D721Med (cell line): ENCODE measurements at places on chromosomes 4 and X.

- no peak for DNase-seq
Measured at GRCh38 chr4:81166458-81167160, 48.4 kb downstream of the PRKG2 start.

GRCh38 chr4:71141125-71141524, 147.7 kb downstream of the DCK start:
- DNase-seq, result no peak

DNA sequence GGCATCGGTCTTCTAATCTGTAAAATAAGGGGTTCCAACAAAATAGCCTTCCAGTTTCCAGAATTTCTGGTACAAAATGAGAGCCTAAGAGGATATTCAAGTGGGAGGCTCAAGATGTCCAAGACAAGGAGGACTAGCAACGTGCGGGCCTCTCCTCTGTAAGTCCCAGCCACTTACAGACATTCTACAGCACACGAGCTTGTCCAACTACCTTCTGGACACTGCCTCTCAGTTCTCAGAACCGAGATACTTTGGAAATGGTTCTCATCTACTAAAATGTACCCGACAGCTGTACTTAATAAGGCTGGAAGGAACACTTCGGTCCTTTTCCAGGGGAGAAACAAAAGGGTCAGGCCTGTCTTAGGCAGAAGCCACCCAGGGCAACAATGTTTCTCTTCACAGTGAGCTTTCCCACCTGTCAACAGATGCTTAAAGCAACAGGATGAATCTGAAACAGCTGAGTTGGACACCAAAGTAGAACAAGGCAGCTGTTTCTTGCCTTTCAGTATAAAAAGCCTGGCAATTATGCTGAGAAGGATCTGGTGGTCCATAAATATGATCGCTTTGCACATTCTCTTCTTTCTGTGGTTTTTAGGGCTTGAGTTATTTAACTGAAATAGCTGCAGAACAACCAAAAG, 127.0 kb downstream of the HS6ST2 start:
- DNase-seq, result no peak

- DNase-seq, result no peak
Measured at GRCh38 chrX:150199181-150199580, 163.9 kb upstream of the MAMLD1 start.

DNA sequence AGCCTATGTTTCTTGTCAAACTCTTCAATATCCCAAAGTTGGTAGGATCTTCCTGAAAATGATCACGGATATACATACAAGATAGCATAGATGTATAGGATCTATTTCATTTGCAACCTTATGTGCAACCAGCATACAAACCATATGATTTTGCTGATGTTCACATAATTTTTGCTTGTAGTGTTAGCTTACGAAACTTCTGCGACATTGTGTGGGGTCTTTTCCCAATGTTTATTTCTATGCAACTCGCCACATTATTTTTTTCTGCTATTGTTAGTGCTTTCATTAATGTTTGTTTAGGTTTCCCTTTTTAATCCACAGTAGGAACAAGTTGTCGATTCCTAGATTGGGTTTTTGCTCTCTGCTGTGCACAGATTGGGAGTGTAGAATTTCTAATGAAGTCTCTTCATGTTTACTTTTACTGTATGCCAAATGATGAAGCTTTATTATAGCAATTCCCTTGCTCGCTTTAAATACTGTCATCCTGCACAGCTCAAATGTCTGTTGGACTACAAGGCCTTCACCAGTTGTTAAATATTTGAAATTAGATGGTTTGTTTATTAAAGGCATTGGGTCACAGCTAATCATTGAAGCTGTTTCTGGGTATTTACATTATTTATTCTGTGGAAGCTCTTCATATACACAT, 257.6 kb upstream of the PCDH7 start:
- no peak for DNase-seq

GRCh38 chr4:8344377-8344776, 74.8 kb downstream of the HTRA3 start:
- DNase-seq, result no peak

DNA sequence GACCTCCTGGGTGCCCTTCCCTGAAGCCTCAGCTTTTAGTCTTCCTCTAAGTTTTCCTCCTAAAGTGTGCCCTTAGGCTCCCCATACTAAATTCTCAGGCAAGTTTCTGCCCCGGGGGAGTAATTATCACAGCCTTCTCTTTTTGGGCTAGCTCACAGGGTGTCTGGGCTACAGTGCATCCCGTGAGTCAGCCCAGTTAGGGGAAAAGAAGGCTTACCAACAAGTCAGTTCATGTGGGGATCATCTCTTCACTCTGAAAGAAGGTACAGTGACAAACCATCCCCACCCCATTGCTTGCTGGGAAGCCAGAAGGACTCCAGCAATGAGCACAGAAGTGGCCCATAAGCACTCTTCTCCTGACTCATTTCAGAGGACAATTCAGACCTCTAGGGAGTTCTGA, 134.7 kb upstream of the FAM9C start:
- DNase-seq, result no peak

- DNase-seq, result no peak
Measured at GRCh38 chr4:140704392-140704960, 51.7 kb downstream of the TBC1D9 start.

DNA sequence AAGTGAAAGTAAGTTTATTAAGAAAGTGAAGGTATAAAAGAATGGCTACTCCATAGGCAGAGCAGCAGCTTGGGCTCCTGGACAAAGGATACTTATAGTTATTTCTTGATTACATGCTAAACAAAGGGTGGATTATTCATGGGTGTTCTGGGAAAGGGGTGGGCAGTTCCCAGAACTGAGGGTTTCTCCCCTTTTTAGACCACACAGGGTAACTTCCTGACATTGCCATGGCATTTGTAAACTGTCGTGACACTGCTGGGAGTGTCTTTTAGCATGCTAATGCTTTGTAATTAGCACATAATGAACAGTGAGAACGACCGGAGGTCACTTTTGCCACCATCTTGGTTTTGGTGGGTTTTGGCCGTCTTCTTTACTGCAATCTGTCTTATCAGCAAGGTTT, 557.6 kb downstream of the SPRY1 start:
- no peak for DNase-seq

DNA sequence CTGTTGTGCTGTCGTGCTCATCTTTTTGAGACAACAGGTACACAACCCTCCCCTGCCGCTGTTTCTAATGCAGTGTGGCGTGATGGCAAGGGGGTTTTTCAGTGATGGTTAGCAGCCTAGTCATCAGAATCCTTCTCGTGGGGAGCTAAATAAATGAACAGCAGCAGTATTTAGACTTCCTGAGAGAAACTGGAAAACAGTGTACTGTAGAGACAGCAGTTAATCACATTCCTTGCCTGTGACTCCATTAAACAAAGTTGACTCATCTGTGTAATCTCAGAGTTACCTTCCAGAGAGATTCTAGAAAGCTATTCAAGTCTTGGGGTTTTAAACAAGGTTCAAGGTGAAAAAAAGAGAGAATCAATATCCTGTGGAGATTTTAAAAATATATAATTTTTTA, 1753.2 kb upstream of the PCDH7 start:
- DNase-seq, result no peak

DNA sequence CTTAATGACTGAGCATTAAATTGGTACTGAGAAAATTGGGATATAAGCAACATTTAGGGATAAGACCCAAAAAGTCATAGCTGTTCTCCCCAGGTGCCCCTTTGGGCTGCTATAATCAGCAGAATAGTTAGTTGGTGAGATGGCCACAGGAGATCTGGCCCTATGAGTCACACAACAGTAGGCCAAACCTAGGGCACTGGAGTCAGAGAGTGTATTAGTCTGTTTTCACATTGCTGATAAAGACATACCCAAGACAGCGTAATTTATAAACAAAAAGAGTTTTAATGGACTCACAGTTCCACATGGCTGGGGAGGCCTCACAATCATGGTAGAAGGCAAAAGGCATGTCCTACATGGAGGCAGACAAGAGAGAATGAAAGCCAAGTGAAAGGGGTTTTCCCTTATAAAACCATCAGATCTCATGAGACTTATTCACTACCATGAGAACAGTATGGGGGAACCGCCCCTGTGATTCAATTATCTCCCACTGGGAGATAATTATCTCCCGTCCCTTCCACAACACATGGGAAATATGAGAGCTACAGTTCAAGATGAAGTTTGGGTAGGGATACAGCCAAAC, 338.3 kb upstream of the NR3C2 start:
- DNase-seq, result no peak

DNA sequence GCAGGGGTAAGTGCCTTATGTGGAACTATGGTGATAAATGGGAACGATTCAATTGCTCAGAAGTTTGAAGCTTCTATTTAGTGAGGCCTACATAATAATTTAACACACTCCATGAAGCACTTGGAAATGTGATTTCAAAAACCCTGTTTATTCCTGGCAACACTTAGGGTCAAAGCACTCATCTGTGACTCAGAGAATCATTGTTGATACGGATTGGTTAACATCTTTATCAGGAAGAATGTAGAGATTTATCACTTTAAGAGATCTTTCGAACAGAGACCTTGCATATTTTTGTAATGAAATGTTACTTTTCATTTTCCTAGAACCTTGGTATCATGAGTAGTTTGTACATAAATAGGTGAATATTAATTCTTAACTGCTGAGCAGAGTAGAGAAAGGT, 269.1 kb upstream of the SLIT2 start:
- DNase-seq, result no peak

DNA sequence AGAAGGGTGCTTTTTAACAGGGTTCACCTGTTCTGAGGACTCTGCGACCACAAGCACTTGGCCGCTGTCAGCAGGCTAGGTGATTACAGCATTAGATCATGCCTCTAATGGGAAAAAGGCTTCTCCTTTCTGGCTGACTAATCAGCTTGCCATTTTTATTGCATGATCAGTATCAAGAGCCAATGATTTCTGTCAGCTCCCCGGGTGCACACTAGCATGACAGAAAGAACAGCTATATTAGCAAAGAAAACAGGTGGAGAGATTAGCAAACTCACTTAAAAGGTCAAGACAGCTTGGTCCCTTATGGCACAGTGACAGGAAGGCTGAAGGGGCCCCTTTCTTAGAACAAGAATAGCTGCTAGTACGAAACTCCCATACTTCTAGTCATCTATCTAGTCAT, 170.0 kb downstream of the SMIM20 start:
- no peak for DNase-seq

- no peak for DNase-seq
Measured at GRCh38 chrX:107728371-107729099, 47.1 kb downstream of the TSC22D3 start.

GRCh38 chr4:167826281-167826680, 266.1 kb upstream of the ANXA10 start:
- no peak for DNase-seq

GRCh38 chrX:22247169-22247568, 25.5 kb upstream of the CBLL2 start:
- no peak for DNase-seq
